ENCODE measurements at places on chromosomes 7 and 10. TPM values are rescaled to one million over a fixed set of nuclear protein-coding genes. Genes with fewer than 3 reads are reported as not detected.

- no peak for DNase-seq
Observed at GRCh38 chr7:151736403-151736909, 140.5 kb downstream of the PRKAG2 start.

- no peak for DNase-seq
Observed at GRCh38 chr10:22603581-22603980, 110.8 kb downstream of the PIP4K2A start.

GRCh38 chr10:43122096-43122495, 16.1 kb upstream of the CSGALNACT2 start:
- DNase-seq = no peak

DNA sequence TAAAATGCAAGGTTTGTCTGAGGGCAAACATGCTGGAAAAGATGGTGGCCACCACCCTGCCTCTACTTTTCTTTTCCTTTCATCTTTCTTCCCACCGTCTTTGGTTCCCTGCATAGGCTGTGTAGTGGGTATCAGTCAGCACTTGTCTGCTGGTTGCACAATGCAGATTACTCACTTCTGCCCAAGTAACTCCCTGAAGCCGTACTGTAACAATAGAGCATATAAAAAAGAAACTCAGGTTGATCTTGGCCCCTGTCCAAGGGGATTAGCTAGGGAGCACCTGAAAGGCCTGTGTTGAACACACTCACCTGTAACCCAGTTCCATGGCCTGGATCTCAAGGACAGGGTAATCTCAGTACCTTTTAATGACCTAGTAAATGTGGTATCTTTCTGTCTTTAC, 533.0 kb upstream of the GALNT17 start:
- no peak for DNase-seq

DNA sequence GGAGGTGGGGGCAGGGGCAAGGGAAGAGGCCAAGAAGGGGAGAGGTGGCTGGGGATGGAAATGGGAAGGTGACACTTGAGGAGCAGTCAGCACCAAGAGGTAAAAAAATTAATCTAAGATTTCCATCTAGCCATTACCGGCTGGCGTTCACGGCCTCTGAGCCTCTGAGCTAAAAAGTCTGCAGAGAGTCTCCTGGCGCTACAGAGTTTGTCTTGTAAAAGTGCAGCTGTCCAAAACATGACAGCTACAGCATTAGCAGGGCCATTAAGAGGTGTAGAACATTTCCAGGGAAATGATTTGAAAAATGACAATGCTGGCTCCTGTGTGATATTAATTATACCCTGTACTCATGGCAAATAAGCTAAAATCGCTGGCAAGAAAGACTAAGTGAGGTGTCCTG, 167.6 kb downstream of the LRMDA start:
- DNase-seq = no peak

GRCh38 chr10:70832221-70832620, 16.5 kb downstream of the SGPL1 start:
- no peak for DNase-seq

DNA sequence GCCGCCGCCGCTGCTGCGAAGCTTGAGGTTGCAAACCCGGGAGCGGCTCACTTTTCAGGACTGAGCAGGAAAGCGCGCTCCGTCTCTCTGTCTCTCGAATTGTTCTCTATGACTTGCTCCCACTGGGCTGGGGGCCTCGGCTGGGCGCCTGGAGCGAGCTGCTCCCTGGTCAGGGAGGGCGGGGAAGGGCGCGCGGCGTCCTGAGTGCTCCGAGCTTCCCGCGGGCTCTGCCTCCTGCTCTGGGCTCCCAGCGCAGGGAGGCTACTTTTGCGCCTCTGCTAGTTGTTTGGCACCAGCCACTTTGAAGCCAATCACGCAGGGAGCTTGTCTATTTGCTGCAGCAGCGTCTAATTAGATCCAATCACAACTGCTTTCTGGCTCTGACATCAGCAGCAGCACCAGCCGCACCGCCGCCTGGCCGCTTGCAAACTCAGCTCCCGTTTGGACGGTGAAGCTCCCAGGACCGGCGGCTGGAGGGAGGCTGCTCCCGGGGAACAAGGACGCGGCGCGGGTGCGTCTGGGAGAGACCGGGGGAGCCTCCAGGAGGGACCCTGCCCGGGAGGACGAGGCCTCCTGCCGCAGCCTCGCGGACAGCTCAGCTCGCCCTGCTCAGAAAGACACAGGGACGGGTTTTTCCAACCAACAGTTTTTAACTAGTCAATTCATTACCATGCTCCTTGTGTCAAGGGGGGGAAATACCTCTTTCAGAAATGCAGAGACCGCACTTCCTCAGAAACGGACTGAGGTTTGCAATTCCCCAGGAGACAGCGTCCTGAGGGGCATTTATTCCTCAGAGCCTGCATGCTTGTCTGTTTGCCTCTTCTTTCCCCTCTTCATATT, at the start of gene ADARB2:
TSS of gene ADARB2 (minus strand) at position 304 of the 840 bp plus-strand sequence.
- DNase-seq = no peak

GRCh38 chr10:20970708-20971107, 73.6 kb upstream of the NEBL start:
- DNase-seq = no peak

GRCh38 chr10:97074256-97075145, 111.3 kb downstream of the SLIT1 start:
- DNase-seq = no peak

DNA sequence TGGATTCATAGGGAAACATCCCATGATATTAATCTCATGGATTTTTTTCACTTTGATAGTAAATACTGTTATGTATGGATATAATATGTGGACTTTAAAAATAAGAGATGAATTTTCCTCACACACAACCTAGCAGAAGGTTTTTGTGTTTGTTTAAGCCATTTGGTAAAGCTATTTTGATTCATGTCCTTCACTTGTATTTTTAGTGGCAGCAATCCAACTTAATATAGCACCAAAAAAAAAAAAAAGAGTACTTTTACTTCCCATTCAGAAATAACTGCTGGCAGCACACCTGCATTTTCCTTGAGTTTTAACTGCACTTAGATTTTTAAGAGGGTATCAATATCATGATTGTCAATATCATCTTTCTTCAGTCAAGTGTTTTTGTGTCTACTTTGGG, 60.0 kb downstream of the MCMBP start:
- DNase-seq = no peak

GRCh38 chr7:156989766-156990535, 20.5 kb downstream of the MNX1 start:
- DNase-seq = no peak

DNA sequence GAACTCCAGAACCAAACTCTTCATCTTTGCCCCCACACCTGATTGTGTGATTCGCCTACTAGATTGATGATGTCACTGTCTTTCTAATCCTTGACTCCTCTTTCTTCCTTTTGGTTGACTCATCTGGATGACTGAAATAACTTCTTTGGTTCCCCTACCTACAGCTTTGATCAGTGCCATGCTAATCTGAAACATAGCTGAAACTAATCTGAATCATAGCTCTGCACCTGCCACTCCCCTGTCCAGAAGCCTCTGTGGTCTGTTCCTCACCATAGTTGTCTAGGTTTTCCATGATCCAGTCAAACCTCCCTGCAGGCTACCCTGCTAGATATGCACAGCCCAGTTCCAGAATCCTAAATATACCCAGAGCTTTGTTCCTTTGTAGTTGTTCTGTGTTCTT, 51.9 kb downstream of the ZNF365 start:
- DNase-seq = no peak

DNA sequence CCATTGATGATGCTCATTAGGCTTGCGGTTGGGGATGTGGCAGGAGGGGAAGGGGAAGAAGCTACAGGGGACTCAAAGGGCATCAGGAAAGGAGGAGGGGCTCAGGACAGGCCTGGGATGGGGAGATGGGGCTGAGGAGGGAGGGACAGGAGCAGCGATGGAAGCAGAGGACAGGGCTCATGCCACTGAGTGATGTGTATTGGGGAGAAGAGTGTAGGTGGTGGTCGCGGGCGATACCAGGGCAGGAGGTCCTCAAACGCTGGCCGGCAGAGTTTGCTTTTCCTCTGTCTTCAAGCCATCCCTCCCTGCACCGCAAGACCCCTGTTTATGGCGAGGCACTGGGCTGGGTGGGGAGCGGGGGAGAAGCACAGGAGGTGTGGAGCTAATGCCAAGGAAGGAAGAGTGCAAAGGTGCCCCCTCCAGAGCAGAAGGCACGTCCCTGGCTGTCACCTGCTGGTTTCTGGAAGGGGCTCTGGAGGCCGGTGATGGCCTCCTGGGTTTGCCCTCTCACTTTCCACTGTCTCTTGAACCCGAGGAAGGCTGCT, 134.7 kb downstream of the SVIL start:
- no peak for DNase-seq

GRCh38 chr7:102390697-102391484, 5.3 kb upstream of the PRKRIP1 start:
- DNase-seq = peak; percentile 86

GRCh38 chr10:77909021-77909748, 17.4 kb downstream of the DLG5 start:
- DNase-seq = no peak

DNA sequence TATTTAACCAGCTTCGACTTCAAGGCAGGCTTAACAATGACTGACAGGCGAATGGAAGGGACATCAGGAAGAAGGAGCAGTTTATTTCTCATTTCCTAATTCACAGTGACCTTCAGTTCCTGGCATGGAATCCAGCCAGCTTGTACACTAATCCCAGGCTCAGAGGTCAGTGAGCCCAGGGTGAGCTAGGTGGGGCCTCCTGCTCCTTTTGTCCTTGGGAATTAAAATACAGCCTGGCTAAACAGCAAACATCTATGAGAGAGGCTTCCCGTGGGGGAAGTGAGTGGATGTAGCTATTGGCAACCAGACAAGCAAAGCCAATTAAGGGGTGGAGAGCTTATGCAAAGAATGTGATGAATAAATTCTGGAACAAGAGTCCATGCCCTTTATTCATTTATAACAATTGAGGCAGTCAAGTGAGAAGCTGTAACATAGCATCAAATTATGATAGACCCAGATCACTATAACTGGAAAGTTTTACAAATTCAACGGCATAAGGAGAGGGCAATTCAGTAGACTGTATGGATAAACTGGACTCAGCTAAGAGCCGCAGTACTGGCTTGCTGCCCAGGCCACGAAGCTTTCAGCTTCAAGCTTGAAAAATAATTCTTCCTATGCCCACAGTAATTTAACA, 57.1 kb downstream of the STK17A start:
- DNase-seq = no peak

DNA sequence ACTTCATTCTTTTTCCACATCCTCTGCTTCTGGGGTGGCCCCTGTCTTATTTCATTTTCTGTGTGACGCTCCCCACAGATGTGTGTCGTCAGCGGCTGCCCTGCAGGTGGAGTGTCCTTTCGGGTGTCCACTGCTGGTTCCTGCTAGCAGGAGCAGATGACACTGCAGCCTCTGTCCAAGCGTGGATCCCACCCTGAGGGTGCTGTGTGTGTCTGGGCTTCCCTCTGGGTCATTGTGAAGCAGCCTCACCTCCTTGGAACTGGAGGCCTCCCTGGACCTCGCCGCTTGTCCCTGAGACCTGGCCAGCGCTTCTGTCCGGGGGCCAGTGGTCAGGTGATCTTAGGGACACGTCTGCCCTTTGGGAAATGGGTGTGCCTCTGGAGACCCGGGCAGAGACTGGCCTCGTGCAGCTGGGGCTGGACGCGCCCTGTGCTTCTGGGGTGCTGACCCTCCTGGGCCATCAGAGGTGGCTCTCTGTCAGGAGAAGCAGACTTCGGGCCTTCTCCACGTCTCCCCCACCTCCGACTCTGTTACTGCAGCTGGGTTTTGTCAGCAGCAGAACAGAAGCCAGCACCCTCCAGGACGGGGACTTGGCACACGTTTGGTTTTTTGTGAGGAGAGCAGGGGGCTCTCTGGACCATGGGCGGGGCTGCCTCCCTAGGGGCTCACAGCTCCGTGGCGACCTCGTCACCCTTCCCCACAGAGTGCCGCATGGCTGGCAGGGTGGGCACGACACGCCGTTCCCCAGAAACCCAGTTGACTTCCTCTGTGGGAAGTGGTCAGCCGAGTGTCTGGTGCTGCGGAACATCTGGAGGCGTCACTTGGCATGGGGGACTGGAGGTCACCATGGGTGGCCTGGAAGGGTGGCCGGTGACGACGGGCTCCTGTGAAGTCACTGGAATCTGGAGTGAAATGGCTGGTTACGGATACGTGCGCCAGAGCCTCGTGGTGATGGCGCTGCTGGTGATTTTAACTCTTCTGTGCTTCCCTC, 48.4 kb downstream of the INPP5A start:
- DNase-seq = no peak

DNA sequence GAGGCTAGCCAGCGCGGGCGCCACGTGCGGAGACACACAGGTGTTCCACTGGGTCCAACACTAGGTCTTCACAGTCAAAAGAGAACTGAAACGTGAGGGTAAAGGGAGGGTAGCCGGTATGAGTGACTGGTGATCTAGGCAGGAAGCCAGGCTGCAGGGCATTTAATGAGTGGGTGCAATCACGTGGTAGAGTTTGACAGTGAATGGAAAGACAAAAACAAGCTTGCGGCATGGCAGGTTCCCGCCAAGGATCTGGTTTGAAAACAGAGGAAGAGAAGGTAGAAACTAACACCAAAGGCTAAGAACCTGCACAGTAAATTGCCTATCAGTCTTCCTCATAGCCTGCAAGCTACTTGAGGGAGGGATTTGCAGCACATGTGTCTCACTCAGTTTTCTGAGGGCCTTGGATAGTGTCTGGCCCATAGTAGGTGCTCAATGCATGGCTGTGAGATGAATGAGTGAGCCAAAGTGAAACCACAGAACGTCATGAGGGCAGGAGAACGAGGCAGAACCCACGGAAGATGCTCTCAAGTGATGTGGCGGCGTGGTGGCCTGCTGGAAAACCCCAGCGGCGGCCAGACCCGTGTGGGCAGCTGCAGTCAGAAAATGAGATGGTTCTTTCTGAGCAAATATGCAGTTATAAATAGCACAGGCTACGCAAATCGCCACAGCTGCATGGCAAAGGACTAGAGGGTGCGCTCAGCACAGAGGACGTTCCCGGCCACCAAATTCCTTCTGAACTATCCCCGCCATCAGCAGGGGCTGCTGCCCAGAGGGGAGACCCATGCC, 183.6 kb upstream of the NFE2L3 start:
- DNase-seq = no peak

- DNase-seq = no peak
Observed at GRCh38 chr7:24685708-24686107, 71.6 kb downstream of the GSDME start.

GRCh38 chr10:84097787-84098353, 41.4 kb upstream of the GHITM start:
- DNase-seq = no peak

GRCh38 chr10:2886662-2887061, 180.7 kb upstream of the PFKP start:
- no peak for DNase-seq

The ATRNL1 gene
- total RNA-seq = 9.3 TPM

The SPACDR gene
- total RNA-seq = 0.17 TPM

The TLX1 gene
- 0.79 TPM for total RNA-seq

The ANKRD16 gene
- total RNA-seq = 2.0 TPM
